Activated CD4-positive, alpha-beta T cell treated with anti-CD3 and anti-CD28 coated beads, Interleukin-2, amount 10 ng/mL, durations not matched to agents 7 days and 5 days (primary cell): ENCODE measurements at places on chromosomes 4 and X. TPM values are rescaled to one million over a fixed set of nuclear protein-coding genes. Genes with fewer than 3 reads are reported as not detected.

DNA sequence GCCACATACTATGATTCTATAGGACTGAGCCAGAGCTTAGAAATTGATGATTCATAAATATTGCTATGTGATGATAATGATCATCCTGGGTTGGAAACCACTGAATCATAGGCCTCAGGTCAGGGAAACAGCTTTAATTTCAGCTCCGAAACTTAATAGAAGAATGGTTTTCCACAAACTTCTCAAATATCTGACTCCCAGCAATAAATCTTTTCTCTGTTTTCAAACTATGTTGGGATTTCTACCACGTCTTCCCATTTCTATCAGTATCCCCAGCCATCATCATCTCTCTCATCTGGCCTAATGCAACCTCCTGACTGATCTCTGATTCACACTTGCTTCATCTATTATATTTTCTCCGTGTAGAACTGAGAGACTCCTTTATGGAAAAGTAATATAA, 521.8 kb upstream of the AGA start:
- H3K4me1 ChIP-seq: no peaks in the 10 kb centered on the region
- DNase-seq: no peak
- H3K27me3 ChIP-seq: no peaks in the 10 kb centered on the region
- H3K4me3 ChIP-seq: no peak overlapping the region
- no peaks in the 10 kb centered on the region for H3K36me3 ChIP-seq

PNMA6F gene
- not detected for total RNA-seq

- H3K4me1 ChIP-seq: no peaks in the 10 kb centered on the region
- H3K27me3 ChIP-seq: no peaks in the 10 kb centered on the region
- no peaks in the 10 kb centered on the region for H3K36me3 ChIP-seq
- DNase-seq: no peak
- H3K4me3 ChIP-seq: no peak overlapping the region
- H3K27ac ChIP-seq: no peak overlapping the region
Observed at GRCh38 chrX:74132280-74132679, 171.7 kb upstream of the ZCCHC13 start.

GRCh38 chr4:16770710-16771285, 127.6 kb downstream of the LDB2 start:
- no peaks in the 10 kb centered on the region for H3K36me3 ChIP-seq
- no peak for DNase-seq
- no peaks in the 10 kb centered on the region for H3K4me1 ChIP-seq
- H3K27me3 ChIP-seq: peaks cover 5% of the 10 kb centered on the region
- H3K27ac ChIP-seq: no peak overlapping the region
- no peak overlapping the region for H3K4me3 ChIP-seq

- DNase-seq: no peak
- H3K27ac ChIP-seq: no peak overlapping the region
- H3K36me3 ChIP-seq: no peaks in the 10 kb centered on the region
- H3K27me3 ChIP-seq: peaks cover 2% of the 10 kb centered on the region
- no peaks in the 10 kb centered on the region for H3K4me1 ChIP-seq
Observed at GRCh38 chr4:73303711-73304110, 45.1 kb upstream of the ANKRD17 start.
